ENCODE measurements at places on chromosomes 3 and 15.

GRCh38 chr3:128782282-128783146 is 56.5 kb downstream of the RAB7A start:
- no peak for DNase-seq

- DNase-seq, result no peak
These were observed 39.6 kb downstream of the TMOD3 start for GRCh38 chr15:51869060-51869421.

DNA sequence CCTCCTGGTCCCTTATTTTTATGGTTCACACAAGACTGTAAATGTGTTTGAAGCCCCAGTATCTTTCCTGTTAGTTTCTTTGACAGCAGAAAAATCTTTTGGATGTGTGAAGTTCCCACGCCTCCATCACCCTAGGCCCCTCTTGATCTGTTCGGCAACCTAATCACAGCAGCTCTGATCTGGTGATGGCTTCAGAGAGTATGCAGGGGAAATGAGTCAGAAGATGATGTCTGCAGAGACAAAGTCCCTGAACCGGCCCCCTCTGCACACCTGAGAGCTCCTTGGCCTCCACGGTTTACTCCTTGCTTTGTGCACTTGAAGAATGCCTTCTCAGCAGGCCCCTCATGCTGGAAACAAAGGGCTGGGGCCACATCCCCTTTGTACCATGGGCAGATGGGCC is 63.5 kb downstream of the CLDN11 start:
- DNase-seq, result no peak

DNA sequence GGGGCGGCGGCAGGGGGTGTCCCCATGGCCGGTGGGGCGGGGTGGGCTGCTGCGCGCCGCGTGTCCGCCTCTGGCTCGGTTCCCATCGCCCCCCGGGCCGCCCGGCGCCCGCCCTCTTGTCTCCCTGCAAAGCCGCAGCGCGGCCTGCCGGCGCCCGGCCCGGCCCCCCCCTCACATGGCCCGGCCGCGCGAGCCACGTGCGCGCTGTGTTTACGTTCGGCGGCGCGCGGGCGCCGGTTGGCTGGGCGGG is 502 bp downstream of the NR1D2 start:
- DNase-seq, result no peak

GRCh38 chr3:107394502-107394901 is 17.3 kb downstream of the CCDC54 start:
- DNase-seq, result no peak

DNA sequence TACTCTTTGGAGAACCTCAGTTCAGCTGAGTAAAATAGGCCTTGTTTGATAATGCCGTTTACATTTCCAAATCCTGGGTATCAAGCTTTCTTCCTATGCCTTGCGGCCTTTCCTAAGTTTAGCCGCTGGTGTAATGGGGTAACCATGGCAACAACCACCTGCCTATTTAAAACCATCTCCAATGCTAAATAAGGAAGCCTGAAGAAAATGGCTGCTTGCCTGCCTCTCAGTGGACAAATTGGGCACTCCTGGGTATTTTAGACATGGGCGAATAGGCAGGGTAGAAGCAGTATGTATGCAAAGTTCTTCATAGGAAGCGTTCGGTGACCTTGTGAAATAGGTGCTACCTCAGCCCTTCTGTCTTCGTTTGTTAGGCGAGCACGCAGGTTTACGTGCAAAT is 122.7 kb downstream of the DGKG start:
- DNase-seq, result peak; percentile 21

DNA sequence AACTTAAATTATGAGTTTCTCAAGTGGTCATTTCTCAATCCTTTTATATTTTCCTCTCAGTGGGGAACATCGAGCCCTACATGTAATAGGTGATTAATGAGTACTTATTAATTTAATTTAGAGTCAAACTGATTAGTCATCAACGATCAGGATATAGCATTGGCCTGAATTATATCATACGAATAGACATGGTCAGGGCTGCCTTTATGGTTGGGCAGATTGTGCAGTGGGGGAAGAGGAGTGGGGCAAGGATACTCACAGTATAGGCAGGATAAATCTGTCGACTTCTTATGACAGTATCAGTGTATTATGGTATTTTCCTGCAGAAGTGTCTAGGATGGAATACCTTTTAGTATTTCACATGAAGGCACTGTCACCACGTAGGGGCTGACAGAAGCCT is 27.0 kb downstream of the C2CD4A start:
- no peak for DNase-seq

GRCh38 chr3:129557548-129557894 is 14.5 kb downstream of the H1-8 start:
- DNase-seq, result no peak

DNA sequence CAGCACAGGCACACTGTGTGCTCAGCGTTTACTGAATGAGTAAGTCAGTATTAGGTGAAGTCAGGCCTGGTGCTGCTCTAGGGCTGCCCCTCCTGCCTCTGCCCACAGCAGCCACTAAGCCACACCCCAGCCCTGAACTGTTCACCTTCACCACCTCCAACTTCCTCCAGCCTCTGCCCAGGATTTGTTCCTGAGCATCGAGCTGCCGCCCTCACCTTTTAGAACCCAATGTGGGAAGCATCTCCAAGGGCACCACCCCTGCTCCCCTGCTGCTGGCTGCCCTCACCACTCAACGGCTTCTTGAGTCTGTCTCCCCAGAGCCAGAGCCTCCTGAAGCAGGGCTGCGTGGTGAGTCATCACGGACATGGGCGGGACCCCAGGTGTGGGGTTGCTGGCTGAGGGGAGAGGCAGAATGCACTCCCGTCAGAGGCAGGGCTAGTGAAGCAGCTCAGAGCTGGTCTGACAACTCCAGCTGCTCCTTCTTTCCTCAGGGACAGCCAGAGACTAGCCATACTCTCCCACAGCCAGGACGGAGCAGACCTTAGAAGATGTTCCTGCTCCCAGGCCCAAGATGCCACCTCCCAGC is 5.8 kb downstream of the HYAL2 start:
- DNase-seq, result no peak

DNA sequence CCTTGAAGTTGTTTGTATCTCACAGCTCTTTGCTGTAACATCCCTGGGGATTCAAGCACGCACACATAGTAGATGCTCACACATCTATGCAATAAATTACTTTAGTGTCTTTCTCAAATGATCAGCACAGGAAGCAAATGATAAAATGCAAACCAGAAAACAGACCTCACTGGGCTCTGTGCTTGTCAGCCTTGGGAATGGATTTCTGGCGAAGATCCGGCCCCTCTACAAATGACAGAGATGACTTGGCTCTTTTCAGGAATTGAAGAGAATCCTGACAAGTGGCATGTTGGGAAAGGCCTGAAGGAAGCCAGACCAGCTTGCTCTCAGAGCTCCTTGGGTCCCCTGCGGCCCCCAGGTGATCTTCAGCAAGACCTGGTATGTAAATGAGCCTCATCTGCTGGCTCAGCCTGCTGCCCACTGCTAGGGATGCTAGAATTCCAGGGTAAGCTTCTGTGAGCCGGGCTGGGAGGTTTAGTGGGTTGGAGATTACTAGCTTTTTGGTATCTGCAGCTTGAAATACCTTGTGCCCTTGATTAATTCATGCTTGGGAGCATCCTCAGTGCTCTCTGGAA is 54.1 kb downstream of the LPP start:
- DNase-seq, result no peak

DNA sequence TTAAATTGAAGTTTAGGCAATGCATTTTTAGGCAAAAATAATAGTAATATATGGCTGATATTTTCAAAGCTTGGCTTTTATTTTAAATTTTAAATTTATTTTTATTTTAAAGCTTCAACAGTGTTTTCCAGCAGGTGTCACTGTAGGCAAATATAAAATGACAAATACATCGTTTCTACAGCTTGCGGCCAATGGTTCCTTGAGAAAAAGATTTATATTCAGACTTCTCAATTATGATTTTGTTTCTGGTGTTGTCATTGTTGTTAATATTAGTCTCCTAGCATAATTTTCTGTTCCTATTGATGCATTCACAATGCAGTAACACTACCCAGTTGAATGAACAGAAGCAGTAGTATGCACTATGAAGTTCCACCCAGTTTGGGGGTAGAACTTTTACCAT is 220.7 kb upstream of the DNAJC19 start:
- peak; percentile 34 for DNase-seq

DNA sequence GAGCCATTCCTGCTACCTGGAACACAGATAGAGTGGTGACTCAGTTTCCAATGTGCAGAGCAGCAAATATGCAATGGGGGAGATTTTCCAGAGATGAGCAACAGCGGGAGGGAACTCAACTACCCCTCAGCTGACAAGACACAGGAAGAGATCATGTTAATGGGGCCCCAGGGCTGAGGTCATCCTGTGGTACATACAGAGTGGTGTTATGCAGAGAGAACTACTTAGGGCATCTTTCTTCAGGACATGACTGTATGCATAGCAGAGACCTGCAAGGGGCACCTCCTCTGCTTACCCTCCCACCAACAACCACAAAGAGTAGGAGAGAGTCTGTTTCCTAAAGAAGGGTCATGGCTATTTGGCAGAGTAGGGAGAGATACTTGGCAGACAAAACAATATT is 6.8 kb upstream of the TBC1D5 start:
- peak; percentile 32 for DNase-seq

DNA sequence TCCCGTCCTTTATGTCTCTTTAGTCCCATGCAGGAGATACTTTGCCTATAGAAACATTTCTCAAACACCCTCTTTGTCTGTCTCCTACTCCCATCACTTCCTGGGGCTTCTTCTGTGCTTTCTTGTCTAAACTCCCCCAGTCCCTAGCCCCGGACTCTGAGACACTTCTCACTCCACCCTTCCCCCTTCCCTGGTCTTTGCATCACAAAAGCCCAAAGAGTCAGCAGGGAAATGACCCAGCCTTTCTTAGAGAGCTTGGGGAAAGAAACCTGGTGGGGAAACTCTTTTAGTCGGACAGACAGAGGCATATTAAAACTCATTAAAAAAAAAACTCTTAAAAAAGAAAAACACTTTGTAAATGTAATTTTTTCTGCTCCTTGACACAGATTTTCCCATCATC is 211.2 kb downstream of the TJP1 start:
- DNase-seq, result no peak

All from Kasumi-1 (cell line).